ENCODE measurements at places on chromosomes 4 and X.
A peak's percentile ranks its signal among the peaks of the same experiment; 100 is the strongest.

DNA sequence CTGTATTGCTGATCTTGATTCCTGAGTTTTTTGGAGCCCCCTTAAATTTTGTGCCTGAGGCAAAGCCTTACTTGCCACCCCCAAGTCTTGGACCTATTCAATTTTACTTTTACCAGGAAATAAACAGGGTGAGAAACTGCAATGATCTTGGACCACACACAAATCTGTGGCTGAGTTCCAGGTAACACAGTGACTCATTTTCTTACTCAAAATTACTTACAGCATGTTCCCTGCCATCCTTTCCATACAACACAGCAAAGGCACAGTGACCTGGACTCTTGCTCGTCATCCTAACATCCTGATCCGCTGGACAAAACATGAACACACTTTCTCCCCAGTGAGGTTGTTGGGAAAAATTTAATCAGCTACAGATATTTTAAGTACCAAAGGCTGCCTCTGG is 60.7 kb upstream of the S100G start:
- peak; percentile 14 for DNase-seq

DNA sequence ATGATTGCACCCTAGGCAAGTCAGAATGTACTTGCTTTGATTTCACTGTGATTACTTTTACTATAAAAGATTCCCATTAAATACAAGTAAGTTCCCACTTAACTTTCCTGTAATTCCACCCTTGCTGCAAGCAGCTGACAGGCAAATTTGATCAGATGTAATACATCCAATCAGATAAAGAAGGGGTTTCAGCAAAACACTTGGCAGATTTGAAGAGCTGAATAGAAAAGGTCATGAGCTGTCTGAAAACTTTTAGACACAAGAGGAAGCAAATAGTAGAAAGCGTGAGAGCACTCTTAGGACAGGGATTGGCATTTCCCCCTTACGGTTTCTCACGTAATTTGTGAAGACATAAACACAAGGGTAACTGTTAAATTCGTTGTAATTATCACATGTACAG is 22.8 kb downstream of the HSD17B13 start:
- DNase-seq: no peak

DNA sequence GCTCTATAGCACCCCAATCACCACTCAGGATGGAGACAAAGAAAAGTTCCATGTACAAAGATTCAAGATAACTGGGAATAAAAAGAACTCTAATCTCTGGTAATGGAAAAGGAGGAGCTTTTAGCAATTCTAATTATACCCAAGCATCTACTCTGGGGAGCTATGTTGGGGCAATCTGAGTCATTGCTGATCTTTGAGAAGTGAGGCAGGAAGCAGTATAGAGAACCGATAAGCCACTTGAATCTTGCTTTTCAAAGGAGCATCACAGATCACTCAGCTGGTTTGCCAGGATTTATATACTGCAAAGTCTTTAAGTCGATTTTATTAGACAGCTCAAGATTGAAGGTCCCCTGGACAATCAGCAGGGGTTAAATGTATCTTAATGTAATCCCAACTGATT is 220.0 kb downstream of the ENOX2 start:
- no peak for DNase-seq

- DNase-seq: no peak
These were observed 186.8 kb downstream of the TMA16 start for GRCh38 chr4:163681208-163681821.

- no peak for DNase-seq
These were observed 487 bp downstream of the TBCK start for GRCh38 chr4:106315476-106315967.

DNA sequence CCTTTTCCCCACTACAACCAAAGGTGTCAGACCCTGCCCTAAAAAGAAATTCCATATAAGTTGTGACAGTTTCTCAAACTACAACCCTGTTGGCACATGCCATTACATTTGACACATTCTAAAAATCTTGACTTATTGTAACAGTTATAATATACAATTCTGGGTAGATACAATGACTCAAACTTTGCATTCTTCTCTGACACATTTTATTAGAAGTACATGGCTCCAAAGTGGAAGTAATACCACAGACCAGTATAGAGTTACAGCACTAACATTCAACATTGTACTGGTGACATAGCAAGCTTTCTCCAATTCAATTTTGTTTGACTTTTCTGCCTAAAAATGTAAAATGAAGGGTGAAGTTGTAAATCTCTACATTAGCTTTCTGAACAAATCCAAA is 196.6 kb upstream of the ETNPPL start:
- DNase-seq: no peak

- DNase-seq: no peak
These were observed 16.3 kb upstream of the DDX3X start for GRCh38 chrX:41317477-41318208.

- DNase-seq: no peak
These were observed 274 bp upstream of the ERVMER34-1 start for GRCh38 chr4:52751487-52751911.

- no peak for DNase-seq
These were observed 22.2 kb upstream of the PPP2R2C start for GRCh38 chr4:6494431-6495295.

GRCh38 chrX:72269671-72270251 is 7.3 kb downstream of the RPS4X start:
- no peak for DNase-seq

DNA sequence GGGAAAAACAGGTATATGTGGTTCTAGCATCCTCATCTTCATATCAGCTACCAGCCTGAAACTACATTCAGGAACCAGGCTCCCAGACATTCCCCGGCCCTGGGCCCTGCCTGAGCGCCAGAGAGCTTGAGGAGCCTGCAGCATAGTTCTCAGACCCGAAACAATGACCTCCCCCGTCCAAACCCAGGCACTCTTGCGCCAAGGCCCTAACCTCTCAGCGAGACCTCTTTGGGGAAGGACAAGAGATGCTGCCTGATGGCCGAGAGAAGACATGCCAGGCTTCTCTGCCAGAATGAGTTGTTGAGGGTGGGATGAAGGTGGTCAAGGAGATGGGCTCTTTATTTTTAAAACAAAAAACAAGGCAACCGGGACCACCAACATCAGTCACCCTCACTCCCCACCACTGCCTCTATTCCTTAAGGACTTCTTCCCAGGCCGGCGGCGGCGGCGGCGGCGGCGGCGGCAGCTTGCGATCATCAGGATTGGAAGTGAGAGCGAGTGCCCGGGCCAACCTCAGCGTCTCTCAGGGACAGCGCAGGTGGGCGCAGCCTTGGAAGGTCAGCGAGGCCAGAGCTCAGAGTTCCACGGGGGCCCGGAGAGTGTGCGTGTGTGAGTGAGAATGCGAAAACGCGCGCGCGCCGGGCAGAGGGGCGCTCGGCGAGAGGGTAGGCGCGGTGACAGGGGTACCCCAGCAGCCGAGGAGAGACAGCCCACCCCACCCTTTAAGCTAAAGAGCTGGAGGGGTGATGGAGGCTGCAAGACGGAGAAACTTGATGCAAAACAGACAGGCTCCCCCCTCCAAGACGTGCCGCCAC is 601 bp downstream of the INPP4B start:
- no peak for DNase-seq

DNA sequence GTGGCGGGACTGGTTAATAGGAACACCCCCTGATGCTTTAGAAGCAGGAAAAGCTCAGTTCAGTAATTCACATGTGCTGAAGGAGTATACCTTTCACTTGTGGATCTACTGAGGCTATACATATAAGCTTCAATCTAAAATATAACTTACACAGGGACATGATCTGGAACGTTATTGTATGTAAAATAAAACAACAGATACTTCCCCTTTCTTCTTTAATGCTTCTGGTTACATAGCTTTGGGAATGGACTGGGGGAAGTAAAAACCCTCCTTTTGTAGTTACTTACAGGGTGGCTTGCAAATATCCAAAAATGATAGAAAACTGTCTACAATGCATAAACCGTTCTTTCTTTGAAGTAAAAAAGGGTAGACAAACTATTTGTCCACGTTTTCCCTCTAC is 1.9 kb downstream of the FGG start:
- DNase-seq: no peak

DNA sequence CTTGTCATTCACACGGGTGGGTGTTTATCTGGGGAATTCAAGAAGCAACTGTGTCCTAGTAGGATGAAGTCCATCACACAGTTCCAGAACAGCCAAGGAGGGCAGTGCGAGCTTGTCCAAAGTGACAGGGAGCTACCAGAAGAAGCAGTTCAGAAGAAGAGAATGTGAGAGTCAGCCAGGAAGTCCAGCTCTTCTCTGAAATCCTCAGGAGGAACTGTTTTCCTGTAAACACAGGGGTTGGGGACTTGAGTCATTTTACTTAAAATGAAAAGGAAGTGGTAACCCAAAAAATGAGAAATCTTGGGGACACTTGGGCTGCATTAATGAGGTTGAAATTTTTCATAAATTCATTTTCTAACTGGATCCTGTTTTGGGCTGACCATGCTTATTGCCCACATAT is 8.2 kb upstream of the TLR10 start:
- DNase-seq: no peak

GRCh38 chr4:98293104-98293887 is 32.1 kb downstream of the RAP1GDS1 start:
- no peak for DNase-seq

DNA sequence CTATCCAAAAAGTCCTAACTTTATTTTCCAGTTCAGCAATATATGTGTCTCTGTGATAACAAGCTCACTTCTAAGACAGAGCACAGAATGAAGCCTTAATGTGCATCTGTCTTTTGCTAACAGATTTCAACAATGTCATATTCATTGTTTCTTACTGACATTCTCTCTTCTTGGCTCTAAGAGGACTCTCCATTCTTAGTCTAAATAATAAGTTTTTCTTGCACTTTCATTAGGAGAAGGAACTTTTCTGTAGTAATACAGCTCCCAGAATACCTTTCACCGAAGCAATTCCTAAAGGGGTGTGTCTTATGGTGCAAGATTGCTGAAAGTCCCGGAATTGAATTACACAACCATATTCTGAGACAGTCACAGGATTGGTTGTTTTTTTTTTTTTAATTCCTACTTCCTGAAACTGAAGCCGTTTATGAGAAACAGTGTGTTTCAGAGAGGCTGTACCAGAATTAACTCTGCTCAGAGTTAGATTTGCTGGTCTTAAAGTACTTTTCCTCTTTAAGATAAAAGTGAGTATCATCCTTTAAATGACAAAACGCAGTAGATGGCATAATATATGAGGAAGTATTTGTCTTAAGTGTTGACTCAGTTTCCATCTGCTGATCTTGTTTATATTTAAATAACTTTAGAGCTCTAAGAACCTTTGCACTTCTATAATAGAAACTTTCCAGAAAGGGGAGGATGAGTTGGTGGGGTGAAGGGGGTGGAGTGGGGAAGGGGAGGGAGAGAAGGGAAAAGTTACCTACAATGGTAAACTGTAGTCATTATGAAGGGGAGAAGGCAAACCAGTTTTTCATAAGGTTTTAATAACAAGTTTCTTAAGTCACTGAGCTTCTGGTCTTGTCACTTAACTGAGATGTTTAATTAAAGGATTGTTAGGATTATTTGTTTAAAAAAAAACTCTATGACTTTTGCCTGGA is at the start of gene ALPK1:
TSS of gene ALPK1 (plus strand) at position 421 of the 932 bp plus-strand sequence.
- peak; percentile 94 for DNase-seq

DNA sequence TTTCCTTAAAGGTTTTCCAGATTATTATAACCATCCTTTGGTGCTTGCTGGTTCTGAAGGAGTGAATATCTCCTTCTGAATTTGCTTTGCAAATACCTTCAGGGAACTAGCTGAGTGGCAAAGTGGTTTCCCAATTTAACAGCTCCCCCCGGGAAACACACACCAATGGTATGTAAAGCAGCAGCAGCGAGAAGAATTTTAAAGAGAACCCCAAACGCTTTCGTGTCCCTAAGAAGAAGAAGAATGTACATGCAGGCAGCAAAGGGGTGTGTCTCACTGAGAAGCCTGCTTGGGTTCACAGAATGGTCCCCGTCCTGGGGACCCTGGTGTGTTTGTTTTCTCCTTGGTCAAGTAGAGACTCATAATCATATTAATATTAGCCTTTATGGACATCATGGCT is 4.2 kb upstream of the AKAP17A start:
- DNase-seq: no peak

GRCh38 chrX:14594521-14594920 is 65.2 kb downstream of the GLRA2 start:
- DNase-seq: no peak

DNA sequence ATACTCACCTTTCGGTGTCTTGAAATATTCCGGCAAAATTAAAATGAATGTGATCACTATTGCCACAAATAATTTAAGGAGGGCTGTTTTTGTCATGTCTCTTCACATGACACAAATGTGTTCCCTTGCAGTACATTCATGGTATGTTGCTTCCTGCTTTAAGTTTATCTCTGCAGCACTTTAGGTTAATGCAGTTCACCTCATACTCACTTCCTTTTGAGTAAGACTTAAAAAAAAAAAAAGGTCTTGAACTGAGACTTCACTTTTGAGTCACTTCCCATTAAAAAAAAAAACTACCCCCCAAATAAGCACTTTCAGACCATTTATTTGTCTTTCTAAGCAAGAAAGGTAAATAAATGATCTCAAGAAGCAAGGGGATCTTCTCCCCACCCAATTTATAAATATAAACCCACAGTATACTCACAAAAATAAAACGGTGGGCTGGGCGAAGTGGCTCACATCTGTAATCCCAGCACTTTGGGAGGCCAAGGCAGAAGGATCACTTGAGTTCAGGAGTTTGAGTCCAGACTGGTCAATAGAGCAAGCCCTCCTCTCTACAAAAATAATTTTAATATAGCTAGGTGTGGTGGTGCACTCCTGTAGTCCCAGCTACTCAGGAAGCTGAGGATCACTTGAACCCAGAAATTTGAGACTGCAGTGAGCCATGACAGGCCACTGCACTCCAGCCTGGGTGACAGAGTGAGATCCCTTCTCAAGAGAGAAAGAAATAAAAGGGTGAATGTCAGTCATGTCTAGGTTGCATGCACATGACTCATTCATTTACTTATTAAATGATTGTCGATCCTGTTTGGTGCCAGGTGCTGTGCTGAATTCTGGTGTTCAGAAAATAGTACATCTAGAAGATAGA is at the start of gene TMEM156:
TSS of gene TMEM156 (minus strand) at position 192 of the 868 bp plus-strand sequence. CDS start at position 96, 96 bp downstream.
- no peak for DNase-seq

DNA sequence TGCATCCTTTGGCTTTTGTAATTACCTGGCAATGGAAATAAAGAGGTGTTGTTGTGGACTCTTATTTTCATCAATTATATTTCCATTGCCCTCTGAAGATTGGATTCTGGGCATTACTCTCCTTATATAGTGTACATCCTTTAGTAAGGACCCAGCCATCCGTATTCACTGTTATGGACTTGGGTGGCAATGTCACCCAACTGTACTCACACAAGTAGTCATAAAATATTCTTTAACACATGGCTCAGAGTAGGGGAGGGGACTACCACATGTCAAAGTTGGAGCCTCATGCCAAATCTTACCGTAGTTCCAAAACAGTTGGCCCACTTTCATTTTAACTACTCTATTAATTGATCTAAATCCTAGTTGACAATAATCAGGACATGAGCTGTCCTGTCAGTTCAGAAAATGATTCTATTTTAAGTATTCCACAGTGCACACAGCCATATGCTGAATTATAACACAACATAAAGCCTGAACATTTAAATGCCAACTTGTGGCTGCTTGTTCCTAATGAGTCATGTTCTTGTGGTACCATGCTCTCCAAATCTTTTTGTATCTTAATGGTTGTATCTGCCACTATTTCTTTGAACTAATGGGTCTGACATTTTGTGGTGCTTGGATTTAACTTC is 4.9 kb downstream of the FRAS1 start:
- DNase-seq: no peak

- DNase-seq: peak; percentile 8
These were observed 219.1 kb upstream of the AMOT start for GRCh38 chrX:113059714-113060113.
